ENCODE measurements at places on chromosomes 7 and 10.

DNA sequence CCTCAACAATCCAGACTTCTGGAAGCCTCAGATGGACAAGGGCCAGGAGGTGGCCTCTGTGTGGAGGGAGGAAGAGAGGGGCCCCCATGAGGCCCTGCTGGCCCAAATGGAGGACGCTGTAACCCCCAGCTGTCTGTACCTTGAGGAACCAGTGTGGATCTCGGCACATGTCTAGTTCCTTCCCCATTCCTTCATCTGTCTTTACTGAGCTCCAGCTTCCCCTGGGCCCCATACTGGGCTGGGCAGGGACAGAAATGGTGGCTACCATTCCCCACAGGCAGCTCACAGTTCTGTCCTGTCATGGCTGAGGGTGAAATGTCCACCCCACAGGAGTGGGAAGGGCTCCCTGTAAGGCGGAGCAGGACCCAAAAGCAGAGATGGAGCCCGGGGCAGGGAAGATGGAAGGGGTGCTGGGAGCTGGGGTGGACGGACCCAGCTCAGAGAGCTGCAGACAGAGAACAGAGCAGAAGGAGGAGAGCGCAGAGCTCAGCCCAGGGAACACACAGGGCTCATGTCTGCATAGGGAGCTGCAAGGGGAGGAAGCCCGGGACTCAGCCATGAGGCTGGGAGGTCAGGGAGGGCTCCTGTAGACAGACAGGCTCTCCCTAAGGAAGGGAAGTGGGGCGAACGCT, 22.8 kb downstream of the ANTXRL start:
- DNase-seq: no peak

GRCh38 chr7:150403376-150404171, 24.4 kb downstream of the ZNF775 start:
- DNase-seq: no peak

- no peak for DNase-seq
Measured at GRCh38 chr7:77831953-77832352, 33.4 kb downstream of the PHTF2 start.

- no peak for DNase-seq
Measured at GRCh38 chr10:3982746-3983442, 197.9 kb upstream of the KLF6 start.

GRCh38 chr10:87987206-87987605, 123.8 kb downstream of the PTEN start:
- no peak for DNase-seq

GRCh38 chr10:70323138-70323696, 39.4 kb upstream of the NPFFR1 start:
- DNase-seq: no peak

- DNase-seq: no peak
Measured at GRCh38 chr10:131431978-131432690, 120.6 kb upstream of the TCERG1L start.

GRCh38 chr7:28246921-28247461, 66.4 kb upstream of the JAZF1 start:
- no peak for DNase-seq

DNA sequence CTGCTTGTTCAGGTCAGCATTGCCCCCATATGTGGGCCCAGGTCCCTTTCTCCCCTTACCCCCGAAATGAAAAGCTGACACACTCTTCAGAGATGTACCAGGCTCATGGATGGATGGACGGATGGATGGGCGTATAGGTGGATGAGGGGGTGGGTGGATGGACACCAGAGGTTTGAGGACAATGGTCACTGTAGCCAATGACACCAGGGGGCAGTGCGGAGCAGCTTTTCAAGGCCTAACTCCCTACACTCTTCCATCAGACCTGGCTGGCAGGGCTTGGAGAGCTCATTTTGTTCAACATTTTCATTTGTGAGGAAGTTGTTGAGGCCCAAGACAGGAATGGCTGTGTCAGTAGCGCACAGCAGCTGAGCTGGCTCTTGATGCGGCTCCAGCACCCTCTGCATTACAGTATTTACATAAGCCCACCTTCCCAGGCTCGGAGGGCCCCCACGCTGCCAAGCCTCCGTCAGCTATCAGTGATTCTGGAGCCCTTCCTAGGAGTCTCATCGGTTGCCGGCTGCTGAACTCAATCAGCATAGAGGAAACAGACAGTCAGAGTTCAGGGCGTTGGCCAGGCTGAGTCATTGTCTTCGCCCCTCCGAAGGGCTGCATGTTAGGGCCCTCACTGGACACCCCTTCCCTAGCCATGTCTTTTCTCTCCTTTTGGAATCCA, 11.6 kb upstream of the FFAR4 start:
- no peak for DNase-seq

- DNase-seq: peak; percentile 66
Measured at GRCh38 chr10:625333-625696, 64.2 kb downstream of the DIP2C start.

Data from posterior cingulate gyrus (tissue), 11 donors.